ENCODE measurements at places on chromosomes 4 and X.
A peak's percentile ranks its signal among the peaks of the same experiment; 100 is the strongest.

GRCh38 chr4:1241466-1241935, 7.4 kb downstream of the CTBP1 start:
- no peak for DNase-seq

GRCh38 chr4:88720451-88721428, 23.1 kb upstream of the NAP1L5 start:
- DNase-seq: no peak

- DNase-seq: peak; percentile 67
Measured at GRCh38 chr4:114077610-114078009, 98.2 kb upstream of the ARSJ start.

- peak; percentile 18 for DNase-seq
Measured at GRCh38 chrX:155334486-155335336, at the start of gene CLIC2. CLIC2 (minus strand) TSS chrX:155334614; CDS start chrX:155334427, 187 bp downstream.

GRCh38 chrX:68868902-68869800, 40.3 kb downstream of the EFNB1 start:
- DNase-seq: no peak

All from AG20443 (cell line).